Breast epithelium (tissue), 4 donors: ENCODE measurements at places on chromosomes 13 and 19. TPM values are rescaled to one million over a fixed set of nuclear protein-coding genes. Genes with fewer than 3 reads are reported as not detected.

DNA sequence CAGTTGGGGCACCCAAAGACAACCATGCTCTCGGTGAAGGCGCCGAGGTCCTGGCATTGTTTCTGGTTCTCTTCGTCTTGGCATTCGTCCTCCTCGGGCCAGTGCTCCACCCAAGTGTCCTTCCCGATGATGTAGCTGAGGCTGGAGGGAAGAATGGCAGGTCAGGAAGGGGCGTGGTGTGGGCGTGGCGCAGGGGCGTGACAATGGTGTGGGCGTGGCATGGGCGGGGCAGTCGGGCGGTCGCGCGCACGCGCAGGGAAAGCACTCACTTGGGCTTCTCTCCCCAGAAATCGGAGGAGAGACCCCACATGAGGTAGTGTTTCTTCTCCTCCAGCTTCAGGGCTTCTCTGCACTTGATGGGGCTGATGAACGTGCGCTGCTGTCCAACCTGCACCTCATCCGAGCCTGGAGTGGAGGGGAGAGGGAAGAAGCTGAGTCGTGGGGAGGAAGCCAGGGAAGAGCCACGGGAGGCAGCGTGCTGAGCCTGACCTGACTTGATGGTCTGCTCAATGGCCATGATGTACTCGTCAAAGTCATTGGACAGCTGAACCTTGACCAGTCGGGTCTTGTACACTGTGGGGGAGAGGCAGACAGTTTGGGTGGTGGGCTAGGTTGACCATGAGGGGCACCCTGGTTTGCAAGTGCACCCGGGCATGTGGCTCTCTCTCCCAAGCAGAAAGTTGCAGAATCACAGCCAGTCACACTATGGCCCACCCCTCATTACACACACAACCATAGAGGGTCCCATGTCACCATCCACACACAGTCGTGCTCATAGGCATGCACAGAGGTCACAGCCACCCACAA, 8.1 kb upstream of the TNFSF14 start:
- no peak for DNase-seq

- no peak for DNase-seq
Observed at GRCh38 chr13:81498969-81499368, 1158.0 kb upstream of the SPRY2 start.

- DNase-seq, result no peak
Observed at GRCh38 chr19:50512999-50513745, 541 bp downstream of the ASPDH start.

- DNase-seq, result no peak
Observed at GRCh38 chr13:60453490-60453889, 56.5 kb downstream of the TDRD3 start.

DNA sequence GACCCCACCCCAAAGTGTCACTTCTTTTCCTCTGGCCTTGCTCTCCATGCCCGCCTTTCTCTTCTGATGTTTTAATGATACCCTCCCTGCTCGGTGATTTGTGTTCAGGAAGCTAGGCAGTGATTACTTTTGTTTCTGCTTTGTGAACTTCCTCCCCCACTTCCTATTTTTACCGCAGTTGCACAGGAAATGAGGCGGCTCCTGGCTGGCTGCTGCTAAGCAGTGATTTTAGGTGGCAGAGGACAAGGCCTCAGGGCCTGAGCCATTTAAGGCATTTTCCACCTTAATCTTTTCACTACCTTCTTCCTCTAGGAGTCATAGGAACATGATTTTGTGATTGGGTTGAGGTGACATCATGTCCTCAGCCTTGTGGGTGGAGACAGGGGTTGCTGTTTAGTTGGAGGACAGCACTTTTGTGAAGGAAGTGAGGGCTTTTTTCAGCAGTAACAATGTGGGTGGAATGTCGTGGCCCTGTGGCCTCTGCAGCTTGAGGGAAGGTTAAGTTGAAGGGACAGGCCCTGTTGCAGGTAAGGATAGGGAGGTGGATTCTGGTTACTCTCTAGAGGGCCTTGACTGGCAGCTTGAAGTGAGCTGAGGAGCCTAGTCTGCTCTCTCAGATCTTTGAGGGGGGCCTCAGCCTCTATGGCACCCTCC, 15.7 kb downstream of the GARRE1 start:
- peak; percentile 63 for DNase-seq

DNA sequence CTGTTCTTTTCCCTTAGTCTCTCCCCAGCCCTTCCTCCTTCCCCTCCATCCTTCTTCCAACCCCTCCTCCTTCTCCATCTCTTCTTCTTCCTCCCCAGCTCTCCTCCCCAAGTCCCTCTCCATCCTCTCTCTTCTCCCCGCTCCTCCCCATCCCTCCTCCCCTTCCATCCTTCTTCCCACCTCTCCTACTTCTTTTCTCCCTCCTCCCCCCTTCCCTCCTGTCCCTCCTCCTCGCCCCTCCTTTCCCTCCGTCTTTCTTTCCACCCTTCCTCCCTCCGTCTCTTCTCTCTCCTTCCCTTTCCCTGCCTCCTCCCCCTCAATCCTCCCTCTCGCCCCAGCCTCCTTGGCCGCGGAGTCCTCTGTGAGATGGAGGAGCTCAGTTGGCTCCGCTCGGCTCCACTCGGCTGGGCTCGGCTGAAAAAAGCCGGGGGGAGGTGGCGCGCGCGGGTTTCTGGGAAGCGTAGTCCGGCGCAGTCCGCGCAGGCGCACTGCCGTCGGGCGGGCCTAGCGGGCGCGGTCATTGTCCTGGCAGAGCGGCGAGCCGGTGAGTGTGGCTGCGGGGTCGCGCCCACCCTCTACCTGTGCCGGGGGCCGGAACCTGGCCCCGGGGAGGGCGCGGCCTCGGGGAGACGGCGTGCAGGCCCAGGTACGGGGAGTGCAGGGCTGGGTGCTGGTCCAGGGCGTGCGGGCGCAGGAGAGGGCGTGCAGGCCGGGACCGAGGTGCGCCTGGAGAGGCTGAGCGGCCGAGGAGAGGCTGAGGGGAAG, at the start of gene ZNF71:
TSS of gene ZNF71 (plus strand) at position 520 of the 765 bp plus-strand sequence. CDS start 6,257 bp downstream, outside the sequence.
- peak; percentile 73 for DNase-seq

DNA sequence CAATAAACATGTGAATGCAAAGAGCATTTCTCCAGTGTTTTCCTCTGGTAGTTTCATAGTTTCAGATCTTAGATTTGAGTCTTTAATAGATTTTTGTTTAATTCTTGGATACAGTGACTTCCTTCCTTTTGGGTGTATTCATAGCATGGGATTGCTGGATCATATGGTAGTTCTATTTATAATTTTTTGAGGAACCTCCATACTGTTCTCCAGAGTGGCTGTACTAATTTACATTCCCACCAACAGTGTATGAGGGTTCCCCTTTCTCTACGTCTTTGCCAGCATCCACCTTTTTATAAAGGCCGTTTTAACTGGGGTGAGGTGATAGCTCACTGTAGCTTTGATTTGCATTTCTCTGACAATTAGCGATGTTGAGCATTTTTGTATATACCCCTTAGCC, 9.3 kb upstream of the CALM3 start:
- no peak for DNase-seq

DNA sequence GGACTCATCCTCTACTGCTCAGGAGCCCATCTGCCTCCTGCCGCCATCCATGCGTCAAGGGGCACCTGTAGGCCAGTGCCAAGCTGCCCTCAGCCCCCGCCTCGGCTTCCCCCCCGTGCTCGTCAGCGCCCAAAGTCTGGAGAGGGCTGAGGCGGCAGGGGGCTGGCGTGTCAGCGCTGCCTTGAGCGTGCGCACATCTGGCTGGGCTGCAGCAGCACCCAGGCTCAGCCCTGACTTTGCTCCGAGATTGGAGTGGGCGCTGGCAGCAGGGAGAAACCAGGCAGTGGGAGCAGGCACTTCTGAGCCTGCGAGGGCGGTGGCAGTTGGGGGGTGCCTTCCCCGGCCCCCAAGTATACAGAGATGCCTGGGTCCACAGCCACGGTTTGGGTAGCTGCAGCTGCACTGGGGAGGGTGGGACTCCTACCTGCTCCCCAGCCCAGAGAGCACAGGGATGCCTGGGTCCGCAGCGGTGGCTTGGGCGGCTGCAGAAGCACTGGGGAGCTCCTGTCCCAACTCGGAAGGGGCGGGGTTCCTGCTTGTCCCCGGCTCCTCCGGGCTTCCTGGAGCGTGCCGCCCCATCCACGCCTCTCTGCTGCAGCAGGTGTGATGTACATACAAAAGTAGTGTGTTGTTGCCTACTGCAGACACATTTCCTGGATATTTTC, 44.8 kb upstream of the LPAR6 start:
- no peak for DNase-seq

GRCh38 chr19:52536448-52536800, 9.0 kb downstream of the ZNF808 start:
- DNase-seq, result no peak

- DNase-seq, result no peak
Observed at GRCh38 chr13:79225487-79226232, 180.4 kb downstream of the RBM26 start.

- no peak for DNase-seq
Observed at GRCh38 chr13:26718146-26718545, 42.4 kb downstream of the GPR12 start.

- no peak for DNase-seq
Observed at GRCh38 chr19:5081443-5082161, 112.7 kb downstream of the KDM4B start.

DNA sequence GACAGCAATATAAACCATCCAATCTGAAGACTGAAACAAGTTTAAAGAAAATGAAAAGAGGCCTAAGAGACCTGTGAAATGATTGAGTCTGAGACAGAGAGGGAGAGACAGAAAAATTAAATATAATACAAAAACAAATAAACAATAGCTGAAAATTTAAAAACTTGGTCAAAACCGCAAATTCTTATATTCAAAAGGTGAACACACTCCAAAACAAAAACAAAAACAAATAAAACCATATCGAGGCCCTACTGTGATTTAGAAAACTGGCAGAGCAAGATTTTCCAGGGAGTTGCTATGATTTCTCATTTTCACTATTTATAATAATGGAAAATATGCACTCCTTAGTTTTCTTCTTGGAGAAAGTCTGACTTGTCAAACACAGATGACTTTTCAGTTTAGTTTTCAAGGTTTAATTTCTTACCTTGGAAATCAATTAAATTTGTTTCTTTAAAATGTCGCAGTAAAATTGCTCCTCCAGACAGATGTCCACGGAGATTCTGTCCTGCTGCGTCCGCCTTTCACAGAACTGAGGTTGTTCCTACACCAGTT, 1420.3 kb downstream of the UQCRFS1 start:
- DNase-seq, result no peak

DNA sequence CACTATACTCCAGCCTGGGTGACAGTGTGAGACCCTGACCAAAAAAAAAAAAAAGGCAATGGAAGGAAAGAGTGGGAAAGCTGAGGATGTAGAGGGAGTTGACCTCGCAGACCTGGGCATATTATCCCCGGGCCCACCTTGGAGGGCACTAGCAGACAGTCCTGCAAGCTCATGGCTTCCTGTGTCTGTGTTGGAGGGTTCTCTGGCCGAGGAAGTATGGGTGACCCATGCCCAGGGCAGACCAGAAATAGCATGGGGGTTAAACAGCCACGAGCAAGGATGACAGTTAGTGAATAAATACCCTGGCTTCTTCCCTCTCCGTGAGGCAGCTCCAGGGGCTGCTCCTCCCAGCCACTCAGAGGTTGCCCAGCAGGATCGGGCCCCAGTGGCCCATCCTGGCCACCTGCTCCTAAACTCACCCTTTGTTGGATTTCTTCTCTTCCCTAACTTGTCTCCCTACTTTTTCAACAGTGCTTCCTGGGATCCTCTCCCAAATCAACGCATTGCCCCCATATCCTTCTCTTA, 485.8 kb downstream of the ZNF536 start:
- no peak for DNase-seq

- no peak for DNase-seq
Observed at GRCh38 chr19:54902061-54902460, 3.9 kb upstream of the NCR1 start.

DNA sequence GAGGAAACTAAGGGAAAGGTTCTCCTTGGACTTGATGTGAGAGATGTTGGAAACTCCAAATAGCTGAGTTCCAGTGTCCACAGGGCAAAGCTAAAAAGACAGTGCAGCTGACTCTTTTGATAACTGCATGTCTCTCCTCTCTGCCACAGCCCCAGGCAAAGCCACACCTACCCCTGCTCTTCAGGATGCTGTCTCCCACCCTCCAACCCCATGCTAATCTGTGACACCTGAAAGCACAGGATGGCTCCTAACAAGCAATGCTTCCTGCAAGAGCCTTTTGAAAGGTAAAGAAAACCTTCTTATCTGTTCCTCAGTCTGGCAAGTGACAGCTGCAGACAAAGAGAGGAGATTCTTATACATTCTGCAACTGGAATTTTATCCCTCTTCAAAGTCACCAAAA, 14.5 kb downstream of the SLC46A3 start:
- no peak for DNase-seq

DNA sequence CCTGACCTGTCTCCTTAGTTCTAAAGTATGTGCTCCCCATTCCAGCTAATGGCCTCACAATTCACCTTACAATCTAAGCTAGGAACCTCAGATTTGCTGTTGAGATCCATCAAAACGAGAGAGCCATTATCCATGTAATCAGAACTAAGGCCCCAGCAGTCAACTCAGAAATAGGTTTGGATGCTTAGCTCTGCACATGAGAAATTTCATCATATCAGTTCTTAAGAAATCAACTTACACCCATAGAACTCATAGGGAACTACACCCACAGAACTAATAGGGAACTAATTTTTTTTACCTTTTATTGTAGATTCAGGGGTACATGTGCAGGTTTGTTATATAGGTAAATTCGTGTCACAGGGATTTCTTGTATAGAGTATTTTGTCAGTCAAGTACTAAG, 28.7 kb downstream of the CYSLTR2 start:
- no peak for DNase-seq

The ZNF850 gene
- total RNA-seq, result 8.5 TPM

The ZFP36 gene
- total RNA-seq, result 143 TPM

The LILRA6 gene
- 2.9 TPM for total RNA-seq

The CACTIN gene
- 30.5 TPM for total RNA-seq

The ZNF83 gene
- total RNA-seq, result 71.8 TPM

The LILRA1 gene
- total RNA-seq, result 0.44 TPM

The WDR62 gene
- 0.98 TPM for total RNA-seq

The PLPP2 gene
- total RNA-seq, result 0.48 TPM

The GNA15 gene
- total RNA-seq, result 7.8 TPM

The KLF1 gene
- not detected for total RNA-seq

The BEST2 gene
- not detected for total RNA-seq
